OCI-M1 (cell line): ENCODE measurements at places on chromosomes 4 and X.

DNA sequence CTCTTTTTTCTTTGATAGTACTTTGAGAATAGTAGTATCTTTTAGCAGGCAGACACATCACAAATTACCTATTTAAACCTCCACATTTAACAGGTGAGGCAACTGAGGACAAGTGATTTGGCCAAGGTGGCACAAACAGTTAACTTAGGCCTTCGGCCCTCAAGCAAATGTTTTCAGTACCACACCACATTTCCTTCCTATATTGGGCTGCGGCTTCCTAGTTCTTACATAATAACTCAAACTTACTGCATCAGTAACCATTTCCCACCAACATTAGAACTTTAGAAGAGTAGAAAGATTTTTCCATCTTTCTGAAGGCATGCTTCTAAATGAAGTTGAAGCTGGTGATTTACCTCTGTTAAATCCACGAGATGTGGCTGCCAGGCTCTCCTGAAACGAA, 63.2 kb upstream of the SLC4A4 start:
- no peak for DNase-seq

GRCh38 chr4:176077561-176077960, 11.9 kb downstream of the WDR17 start:
- DNase-seq: no peak

GRCh38 chr4:30386266-30386895, 333.8 kb upstream of the PCDH7 start:
- DNase-seq: no peak

GRCh38 chrX:67563469-67564448, 19.9 kb downstream of the AR start:
- DNase-seq: peak; percentile 8

GRCh38 chr4:23728393-23728792, 161.5 kb downstream of the PPARGC1A start:
- no peak for DNase-seq

GRCh38 chrX:112901869-112902725, 61.5 kb upstream of the AMOT start:
- no peak for DNase-seq

GRCh38 chrX:13469963-13470684, 99.3 kb upstream of the EGFL6 start:
- DNase-seq: peak; percentile 34

DNA sequence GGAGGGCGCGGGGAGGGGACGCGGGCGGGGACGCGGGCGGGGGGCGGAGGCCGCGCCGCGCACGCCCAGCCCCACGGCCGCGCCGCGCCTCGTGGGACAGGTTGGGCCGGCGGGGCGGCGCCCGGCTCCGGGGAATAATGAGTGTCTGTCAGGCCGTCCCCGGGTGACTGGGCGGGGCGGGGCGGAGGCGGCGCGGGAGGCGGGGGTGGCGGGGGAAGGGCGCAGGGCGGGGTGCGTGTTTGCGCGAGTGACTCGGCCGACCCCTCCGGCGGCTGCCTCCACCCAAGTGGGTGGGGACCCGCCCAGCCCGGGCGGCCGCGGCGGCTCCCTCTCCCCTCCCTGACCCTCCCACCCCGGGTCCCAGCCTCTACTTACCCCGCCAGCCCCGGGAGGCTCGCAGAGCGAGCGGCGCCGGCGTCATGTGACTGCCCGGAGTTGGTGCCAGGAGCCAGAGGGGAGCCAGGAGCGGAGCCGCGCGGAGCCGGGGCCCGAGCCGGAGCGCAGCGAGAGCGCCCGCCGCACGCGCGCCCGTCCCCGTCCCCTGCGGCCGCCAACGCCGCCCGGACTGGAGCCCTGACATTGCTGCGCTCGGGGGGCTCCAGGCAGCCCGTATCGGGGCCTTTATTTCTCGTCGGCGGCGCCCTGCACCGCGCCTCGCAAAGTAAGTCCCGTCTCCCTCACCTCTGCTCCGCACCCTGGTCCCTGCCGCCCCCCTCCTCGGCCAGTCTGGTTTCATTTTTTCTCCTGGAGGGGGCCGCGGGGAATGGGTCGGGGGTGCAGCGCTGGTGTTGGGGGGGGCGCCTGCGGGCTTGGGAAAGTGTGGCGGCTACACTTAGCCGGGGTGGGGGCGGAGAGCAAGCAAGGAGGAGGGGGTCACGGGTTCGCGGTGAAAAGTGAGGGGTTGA, at the start of gene KLF3:
Gene KLF3, plus strand, starts transcription at position 399 of the 905 bp plus-strand sequence. CDS start 16,427 bp downstream, outside the sequence.
- DNase-seq: peak; percentile 88
